ENCODE measurements at places on chromosomes 3 and 15.
A peak's percentile ranks its signal among the peaks of the same experiment; 100 is the strongest.

GRCh38 chr3:178827285-178827856, 244.2 kb downstream of the ZMAT3 start:
- no peak for DNase-seq

GRCh38 chr15:95492388-95493070, 838.0 kb upstream of the NR2F2 start:
- no peak for DNase-seq

GRCh38 chr3:46693038-46693891, at the start of gene ALS2CL:
ALS2CL (minus strand) TSS chr3:46693679; CDS start chr3:46689440, 4,239 bp downstream.
- DNase-seq, result peak; percentile 45

- DNase-seq, result peak; percentile 7
Measured at GRCh38 chr3:19573644-19574043, 360.4 kb downstream of the EFHB start.

DNA sequence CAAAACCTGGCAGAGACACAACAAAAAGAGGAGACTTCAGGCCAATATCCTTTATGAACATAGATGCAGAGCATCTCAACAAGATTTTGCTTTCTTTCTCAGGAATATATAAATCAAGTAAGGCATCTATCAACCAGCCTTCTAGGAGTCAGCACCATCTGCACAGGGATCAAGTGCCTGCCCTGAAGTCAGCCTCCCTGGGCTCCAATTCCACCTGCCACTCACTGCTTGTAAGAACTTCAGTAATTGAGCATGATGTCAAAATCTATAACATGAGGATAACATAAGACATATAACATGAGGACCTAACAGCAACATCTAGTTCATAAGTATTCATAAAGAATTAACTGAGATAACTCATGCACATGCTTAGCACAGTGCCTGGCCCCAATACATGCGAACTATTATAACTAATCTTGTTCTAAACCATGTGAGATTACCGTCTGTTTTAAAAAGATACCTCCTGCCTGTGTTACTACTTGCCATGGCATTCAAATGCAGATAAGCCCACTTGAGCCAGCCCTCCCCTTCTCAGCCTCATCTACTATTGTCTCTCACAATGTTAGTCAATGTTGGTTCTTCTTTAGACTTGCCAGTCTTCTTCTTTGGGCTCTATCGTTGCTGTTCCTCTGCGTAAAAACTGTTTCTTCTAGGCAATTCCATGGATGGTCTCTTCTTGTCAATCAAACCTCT, 91.6 kb downstream of the PLD1 start:
- no peak for DNase-seq

GRCh38 chr3:17411157-17411877, 331.1 kb downstream of the TBC1D5 start:
- no peak for DNase-seq

- DNase-seq, result no peak
Measured at GRCh38 chr3:37129871-37130270, 44.5 kb downstream of the LRRFIP2 start.

DNA sequence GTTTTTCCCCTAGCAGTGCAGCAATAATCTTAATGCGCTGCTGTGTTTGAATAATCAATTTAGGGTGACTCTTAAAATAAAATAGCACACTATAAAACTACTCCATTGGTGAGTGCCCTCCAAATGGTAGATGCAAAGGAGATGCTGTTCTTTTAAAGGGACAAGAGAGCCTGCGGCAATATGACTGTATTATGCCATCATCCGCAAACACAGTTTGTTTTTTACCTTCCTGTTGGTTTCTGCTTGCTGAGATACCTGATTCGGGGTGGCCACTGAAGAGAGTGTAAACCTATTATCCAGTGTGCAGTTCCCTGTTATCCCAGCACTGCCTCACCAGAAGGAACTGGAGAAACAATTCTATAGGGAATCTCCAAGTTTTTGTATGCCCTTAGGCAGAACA, 523.1 kb upstream of the TGFBR2 start:
- no peak for DNase-seq

DNA sequence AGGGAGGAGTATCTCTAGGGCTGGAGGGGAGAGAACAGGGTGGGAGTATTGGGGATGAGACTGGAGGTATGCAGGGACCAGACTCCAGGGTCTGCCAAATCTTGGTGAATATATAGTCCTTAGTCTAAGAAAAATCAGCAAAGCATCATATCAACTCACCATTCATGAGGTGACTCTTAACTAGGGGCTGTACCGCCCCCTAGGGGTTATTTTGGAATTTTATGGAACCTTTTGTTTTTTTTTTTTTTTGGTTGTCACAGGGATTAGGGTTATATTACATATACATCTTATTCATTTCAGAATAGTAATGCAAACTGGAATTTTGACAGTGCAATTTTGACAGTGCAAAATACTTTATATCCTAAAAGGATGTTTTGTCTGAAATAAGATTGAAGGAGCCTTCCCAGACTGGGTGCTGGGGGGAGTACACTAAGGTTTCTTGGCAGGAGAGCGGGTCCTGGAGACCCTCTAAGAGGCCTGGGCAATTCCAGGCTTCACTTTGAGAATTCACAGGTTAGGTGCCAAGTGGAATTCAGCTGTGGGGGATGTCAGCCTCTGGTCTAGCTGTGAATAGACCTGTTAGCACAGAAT, 7.5 kb downstream of the CMTM7 start:
- peak; percentile 60 for DNase-seq

GRCh38 chr3:118059096-118059495, 975.5 kb downstream of the IGSF11 start:
- no peak for DNase-seq

DNA sequence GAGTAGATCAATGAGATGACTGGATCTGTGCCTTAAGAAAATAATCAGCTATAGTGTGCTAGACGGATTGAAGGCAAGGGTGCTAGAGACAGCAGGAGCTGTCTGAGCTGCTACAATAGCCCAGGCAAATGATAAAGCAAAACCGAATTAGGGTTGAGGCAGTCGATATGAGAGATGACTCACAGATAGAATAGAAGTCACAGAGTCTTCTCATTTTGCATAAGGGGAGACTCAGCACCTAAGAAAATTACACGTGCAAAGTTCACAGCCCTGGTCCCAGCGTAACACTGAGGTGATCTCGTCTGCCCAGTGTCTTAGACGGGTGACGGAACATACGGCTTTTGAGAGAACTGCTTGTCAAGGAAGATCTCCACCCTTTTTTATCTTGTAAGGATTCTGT, 11.6 kb downstream of the LPP start:
- no peak for DNase-seq

- no peak for DNase-seq
Measured at GRCh38 chr3:196127308-196128040, 45.6 kb upstream of the TFRC start.

DNA sequence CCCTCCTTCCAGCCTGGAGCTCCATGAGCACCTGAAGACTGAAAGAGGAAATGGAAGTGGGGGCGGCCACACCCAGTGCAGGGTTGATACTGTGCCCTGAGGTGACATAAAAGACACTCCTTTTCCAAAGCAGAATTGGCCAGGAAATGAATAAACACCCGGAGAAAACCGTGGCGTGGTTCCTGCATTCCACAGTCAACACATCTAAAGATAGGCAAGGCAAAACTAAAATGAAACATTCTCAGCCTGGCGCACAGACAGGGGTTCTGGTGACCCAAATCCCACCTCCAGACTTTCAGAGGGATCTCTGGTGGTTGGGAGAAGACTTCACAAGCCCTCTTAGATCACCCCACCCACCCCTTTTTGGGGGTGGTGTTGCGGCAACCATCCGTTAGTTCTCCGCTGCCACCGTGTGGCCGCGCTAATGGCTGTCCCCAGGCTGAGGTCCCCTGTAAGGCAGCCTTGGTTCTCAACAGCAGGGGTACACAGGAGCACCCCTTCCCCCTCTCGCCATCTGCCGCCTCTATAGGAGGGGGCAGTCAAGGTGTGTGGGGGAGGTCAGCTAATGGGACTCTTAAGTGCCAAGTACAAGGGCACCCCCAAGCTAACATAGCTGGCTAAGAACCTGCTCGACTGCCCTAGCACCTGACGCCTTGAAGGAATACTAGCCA, 2.5 kb upstream of the MST1R start:
- DNase-seq, result no peak

DNA sequence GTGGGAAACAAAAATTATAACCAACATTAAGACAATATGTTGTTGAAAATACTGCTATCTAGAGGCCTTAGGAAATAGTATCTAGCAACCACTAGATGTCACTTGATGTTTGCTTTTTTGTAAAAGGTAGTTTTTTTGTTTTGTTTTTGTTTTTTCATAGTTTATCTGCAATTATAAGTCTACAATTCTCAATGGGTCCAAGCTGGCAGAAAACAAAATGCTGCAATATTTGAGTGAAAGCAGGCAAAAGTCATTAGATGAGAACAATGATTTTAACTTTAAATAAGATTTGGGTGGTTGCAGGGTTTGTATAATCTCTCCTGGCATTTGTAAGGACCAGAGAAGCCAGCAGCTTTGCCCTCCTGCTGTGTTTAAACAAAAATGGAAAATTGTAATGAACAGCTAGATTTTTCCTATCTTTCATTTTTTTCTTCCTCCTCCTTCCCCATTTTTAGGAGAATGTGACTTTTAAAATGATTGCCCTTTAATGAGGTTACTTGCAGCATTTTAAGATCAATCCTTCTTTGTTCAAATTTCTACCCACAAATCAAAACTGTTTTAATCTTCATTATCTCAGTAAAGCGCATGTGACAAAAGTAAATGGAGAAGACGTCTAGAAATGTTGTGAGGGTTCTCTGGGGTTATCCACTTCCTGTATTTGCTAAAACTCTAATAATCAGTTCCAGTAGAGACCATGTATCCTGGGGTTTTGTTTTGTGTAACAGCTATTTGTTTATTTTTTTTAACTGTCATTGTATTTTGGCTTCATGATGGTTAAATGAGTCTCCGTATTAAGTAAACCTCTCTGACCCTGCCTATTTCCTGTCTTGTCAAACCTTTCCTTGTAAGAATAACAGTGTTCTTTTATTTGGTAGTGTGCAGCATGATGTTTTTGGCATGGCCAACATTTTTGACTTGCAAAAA, 27.3 kb downstream of the DUT start:
- no peak for DNase-seq

DNA sequence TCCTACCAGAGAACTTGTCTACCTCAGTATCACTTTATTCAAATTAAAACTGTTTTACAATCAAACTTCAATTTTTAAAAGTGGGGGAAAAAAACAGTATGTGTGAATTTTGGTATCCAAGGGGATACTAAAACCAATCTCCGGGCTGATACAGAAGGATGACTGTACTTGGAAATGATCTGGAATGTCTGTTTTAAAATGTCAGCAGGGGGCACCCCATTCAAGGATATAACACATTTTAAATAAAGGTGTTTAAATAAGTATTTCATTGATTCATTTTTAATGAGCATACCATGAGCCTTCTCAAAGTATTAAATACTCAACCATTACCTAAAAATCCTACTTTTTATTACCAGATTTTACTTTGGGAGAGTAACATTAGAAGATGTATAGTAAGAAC, 67.9 kb downstream of the ULK4 start:
- DNase-seq, result peak; percentile 30

DNA sequence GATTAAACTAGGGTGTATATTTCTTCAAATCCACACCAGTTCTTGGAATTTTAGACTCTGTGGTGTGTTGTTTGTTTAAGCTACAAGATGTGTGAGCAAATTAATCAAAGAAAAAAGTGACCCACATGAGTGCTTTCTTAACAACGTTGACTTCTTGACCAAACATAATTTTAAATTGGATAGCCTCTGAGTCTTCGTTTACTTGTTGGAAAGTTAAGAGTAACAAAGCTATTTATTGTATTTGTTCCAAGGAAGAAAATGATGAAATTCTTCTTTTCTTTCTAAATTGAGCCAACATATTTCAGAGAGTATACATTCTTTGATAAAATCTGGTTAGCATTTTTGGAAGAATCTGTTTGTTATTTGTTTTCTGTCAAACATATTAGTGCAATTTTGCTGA, 99.9 kb upstream of the IGSF10 start:
- DNase-seq, result no peak

DNA sequence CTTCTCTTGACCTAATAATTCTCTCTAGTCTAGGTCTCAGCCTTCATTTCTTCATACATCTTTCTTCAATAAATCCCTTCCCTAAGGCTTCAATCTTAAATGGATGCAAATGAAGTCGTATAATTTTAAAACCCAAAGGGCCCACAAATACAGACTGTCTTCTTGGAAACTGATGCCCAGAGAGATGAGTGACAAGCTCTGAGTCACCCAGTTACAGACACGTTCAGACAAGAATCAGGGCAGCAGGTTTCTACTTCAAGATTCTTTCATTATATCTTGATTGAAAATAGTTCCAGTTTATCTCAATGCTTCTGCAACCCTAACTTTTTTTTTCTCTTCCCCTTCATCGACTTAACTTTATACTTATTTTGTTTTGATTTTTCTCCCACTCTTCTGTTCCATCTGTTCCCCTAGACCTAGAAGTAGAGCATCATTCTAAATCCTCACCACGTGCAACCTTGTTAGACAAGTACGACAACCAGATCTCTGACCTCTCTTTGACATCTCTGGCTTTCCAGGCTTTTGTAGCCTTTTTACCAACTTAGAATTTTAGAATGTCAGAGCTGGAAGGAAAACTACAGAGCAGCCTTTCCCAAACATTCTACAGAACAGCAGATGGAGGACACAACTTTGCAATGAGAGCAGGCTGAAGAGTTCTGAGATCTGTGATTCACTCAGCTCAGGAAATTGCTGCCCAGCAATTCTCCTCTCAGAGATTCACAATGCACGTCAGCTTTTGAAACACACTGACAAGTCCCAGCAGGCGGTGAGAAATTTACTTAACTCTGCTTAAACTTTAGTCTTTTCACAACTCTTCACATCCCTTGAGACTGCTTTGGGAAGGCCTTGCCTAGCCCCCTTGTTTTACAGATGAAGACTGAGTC, 25.3 kb downstream of the NCEH1 start:
- no peak for DNase-seq

- no peak for DNase-seq
Measured at GRCh38 chr3:126157083-126157768, 23.2 kb downstream of the ALDH1L1 start.

DNA sequence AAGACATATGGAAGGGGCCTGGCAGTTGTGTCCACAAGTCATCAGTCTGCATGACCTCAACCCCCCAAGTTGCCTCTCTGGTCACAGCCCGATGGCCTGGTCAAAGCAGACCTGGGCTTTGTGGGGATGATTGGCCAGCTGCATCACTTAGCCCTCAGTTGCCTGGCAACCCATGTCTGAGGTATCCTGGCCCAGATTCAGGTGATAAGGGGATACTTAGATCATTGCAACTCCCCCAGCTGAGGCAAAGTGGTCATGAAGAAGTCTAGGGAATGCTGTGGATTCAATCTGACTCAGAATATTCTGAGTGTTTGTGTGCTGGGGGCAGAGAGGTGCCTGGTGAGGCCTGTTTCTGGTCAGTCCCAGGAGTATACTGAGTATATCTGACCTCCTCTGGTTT, 5.0 kb downstream of the GPR156 start:
- no peak for DNase-seq

GRCh38 chr3:81723732-81724313, 37.6 kb downstream of the GBE1 start:
- DNase-seq, result no peak

DNA sequence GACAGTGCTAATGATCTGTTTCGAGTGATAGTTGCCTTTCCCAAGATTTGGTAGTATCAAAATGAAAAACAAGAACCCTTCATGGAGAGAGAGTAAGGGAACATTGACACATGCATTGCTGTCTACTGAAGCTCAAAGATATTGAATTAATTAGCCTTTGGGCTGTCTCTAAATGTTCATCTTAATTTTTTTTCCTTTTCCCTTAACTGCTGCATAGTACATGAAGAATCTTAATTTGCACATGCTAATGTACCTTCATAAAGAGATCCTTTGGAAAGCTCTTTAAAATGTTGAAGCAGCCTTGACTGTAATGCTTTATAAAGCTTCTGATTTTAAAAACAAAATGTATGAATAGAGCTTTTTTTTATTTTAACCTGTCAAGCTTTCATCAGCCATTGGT, 452.2 kb downstream of the TUSC7 start:
- DNase-seq, result no peak
